ENCODE measurements at places on chromosomes 16 and 17.

DNA sequence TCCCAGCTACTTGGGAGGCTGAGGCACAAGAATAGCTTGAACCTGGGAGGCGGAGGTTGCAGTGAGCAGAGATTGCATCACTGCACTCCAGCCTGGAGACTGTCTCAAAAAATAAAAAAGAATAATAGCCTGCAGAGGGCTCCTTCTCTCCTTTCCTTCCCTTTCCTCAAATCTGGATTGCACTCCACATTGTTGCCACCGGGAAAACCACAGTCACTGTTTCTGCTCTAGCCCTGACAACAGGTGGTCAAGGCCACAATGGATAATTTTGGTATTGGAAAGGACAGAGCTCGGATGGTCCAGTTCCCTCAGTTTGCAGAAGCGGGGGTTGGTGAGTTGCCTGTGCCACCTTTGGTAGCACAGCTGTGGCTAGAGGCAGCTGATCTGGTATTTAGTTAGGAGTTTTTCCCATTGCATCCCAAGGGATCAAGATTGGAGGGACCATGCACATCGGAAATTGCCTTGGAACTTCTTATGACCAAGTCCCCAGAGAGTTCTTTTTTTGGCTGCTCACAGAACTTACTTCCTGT is 44.7 kb upstream of the PRSS54 start:
- no peak for DNase-seq

DNA sequence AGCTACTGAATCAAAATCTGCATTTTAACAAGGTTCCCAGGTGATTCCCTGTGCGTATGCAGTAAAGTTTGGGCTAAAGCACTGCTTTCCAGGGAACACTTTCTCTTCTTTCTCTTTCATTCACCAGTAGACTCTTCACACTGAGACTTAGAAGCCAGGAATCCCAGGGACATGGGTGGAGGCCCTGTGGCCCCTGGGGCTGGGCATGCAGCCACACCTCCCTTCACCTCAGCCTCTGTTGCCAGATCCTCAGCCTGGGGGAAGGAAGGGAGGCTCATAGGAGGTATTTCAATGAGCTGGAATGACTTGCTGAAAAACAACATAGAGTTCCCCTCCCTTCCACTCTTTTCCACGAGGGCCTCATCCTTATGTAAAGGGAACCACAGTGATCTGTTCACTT is 1.2 kb downstream of the G6PC3 start:
- no peak for DNase-seq

DNA sequence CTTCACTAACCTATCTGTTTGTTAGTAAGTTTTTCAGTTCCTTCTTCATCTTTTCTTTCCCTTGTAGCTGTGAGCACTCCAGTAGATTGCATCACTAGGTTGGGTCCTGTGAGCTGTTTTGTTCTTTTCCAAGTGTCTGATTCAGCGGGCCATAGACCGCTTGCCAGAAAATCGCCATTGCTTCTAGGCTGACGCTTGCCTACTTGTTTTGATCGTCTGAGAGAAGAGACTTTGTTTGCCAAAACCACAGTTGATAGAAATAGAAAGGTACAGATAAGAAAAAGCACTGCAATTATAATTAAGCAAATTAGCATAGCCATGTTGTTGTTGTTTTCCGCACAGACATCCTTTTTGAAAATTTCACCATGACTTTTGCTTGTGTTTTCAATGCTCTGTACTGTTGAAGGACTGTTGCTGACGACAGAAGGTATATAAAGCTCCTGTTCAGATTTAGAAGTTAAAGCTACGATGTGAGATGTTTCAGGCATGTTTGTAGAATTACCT is 3.1 kb downstream of the EVI2A start:
- no peak for DNase-seq

DNA sequence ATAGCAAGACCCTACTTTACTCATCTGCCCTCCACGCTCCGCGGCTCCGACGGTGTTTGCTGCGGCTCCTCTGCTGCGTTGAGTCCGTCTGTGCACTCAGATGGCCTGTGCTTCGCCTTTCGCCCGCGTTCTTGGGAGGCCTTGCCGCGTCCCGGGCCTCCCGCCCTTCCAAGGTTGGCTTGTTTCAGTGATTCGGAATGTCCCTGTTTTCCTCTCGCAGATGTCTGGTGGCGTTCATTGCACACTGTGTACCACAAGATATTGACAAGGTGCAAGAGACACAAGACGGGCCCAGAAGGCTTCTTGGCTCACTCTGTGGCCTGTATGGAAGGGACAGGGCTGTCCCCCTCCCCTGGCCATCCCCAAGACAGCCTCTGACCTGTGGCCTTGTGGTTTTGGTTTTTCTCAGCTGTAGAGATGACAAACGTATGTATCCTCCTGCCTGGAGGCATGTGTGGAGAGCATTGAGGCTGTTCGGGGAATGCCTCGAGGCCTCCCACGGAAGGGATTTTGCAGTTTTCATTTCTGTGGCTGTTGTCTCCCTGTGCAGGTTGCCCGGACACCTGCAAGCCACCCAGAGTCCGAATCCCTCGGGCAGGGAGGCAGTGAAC is 15.4 kb downstream of the MGRN1 start:
- no peak for DNase-seq

GRCh38 chr16:4477966-4478365 is 1.8 kb downstream of the HMOX2 start:
- no peak for DNase-seq

DNA sequence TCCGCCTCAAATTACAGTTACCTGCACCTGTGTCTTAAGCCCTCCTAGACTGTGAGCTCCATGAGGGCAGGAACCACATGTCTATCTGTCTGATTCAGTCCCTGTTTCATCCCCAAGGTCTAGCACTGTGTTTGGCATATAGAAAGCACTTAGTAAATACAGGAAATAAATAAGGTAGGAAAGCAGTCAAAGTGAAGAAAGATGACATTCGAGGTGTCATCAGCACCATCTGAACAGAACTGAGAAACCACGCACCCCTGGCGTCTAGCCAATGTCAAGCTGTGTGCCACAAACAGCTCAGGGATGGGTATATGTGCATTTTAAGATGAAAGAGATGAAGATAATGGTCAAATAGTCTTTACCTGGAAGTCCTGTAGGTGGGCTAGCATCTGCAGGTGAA is 79.6 kb upstream of the ATP2A3 start:
- DNase-seq = no peak

GRCh38 chr16:61798741-61799140 is 237.5 kb downstream of the CDH8 start:
- no peak for DNase-seq

DNA sequence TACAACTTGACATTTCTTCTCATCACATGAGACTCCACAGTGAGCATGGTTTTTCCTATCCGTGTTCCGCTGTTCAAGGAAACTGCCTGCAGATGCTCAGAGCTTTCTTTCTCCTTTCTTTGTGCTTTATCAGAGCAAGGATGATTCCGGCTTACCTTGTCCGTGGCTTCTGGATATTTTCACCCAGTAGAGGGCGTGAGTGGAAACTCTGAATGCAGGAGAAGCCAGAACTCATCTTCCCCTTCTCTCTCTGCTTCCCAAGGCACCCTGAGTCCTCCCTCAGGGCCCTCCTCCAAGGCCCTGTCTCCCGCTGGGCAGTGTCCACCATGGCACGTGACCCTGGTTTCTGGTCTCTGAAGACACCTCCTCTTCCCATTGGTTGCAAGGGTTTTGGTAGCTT is 721.1 kb upstream of the RBFOX1 start:
- DNase-seq = no peak

DNA sequence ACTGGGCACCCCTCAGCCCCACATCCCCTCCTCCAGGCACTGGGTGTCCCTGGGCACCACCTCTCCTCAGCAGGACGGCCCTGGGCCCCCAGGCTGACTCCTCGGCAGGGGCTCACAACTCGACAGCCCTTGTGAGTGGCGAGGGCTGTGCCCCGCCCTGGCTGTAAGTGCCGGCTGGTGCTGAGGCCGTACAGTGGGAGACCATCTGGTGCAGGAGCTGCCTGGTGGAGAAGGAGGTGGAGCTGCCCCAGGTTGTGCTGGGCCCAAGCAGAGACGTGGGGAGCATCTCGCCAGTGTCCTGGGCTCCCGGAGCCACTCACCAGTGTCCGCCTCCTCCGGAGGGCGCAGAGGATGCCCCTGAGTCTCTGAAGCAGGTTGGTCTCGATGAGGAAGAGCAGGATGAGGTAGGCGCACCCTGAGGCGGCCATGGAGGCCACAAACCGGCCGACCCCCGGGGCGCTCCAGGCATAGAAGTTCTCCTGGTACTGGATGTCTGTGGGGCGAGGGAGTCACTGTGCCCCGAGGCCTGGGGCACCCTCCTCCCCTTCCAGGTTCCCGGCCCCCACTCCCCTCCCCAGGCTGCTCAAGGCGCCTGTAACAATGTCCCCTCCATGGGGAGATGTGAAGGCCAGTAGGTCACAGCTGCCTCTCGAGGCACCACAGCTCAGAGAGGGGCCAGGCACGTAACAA is 15.1 kb upstream of the RNPS1 start:
- DNase-seq = no peak

DNA sequence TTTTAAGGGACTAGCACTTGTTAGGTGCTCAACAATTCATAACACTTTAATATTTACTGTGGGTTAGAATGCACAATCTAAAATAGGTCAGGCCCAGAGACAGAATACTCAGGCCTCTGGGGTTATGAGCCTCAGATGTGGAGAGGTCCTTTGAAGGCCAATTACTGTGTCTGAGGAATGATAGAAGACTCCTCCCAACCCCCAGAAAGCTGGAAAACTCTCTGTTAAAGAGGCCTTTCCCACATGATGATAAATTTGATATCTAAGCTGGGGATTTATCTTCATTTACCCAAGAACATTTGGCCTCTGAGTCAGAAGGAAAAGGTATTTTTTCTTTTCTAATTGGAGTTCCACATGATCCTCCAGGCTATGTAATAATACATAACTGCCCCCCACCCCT is 41.1 kb upstream of the MMD start:
- no peak for DNase-seq

GRCh38 chr16:13052431-13052830 is 151.0 kb downstream of the SHISA9 start:
- DNase-seq = no peak

DNA sequence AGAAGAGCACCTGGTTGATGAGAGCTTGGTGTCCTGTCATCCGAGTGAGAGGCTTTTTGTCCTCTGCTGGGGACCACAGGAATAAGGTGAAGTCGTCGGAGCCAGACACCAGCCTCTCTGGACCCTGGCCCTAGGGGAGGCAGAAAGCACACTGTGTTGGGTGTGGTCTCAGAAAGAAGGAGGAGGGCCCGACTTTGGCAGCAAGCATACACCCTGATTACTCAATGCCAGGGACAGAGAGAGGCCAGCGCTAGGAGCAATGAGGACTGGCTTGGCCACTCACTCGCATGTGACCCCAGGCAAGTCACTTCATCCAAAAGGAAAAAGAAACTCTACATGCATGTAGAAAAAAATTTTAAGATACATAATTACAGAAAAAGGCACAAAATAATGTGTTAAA is 6.8 kb downstream of the NLE1 start:
- DNase-seq = no peak

DNA sequence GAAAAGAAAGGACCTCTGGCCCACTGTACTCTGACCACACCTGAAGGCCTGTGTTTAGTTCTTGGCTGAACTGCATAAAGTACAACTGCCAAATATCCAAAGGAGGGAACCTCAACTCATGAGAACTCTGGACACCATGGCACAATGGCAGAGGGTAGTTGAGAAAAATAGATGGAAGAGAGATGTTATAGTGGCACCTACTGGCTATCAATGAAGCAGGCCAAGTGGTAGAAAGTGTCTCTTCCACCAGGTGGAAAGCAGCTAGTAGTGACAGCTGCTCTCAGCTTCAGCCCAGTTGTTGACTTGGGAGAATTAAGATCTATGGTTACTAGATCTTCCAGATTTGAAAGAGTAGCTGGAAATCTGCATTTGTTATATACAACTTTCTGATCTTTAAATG is 3.2 kb downstream of the MED31 start:
- DNase-seq = no peak

DNA sequence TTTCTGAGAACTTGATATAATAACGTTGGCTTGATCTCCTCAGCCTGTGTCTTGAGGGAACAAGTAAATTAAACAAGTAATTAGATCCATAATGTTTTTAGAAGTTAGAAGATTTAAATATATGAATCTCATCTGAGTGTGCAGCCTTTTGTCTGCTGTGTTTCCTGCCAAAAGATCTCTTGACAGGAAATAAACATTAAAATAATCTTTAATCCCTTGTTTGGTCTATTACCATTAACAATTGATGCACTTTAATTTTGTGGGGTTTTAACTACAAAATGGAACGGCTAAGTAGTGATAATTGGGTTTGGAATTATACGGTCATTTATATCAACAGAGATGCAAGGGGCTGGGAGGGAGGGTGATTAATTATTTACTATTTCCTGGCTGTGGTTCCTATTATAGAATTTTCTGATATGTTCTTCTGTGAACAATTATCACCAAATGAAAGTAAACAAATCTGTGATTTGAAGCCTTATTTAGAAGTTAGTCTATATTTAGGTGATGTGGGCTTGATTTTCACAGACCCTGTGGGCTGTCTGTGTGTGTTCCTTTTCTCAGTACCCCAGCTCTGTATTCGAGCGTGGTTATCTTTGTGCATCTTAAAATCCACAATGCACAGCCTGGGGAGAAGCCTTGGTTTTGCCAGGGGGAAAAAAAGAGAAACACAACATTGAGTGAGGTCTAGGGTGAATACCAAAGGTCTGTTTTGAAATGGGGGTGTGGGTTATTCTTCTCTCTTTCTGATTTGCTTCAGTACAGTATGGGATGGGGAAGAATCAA is 556.1 kb downstream of the WWOX start:
- DNase-seq = no peak

GRCh38 chr16:3029491-3030221 is 5.8 kb downstream of the THOC6 start:
- DNase-seq = no peak

DNA sequence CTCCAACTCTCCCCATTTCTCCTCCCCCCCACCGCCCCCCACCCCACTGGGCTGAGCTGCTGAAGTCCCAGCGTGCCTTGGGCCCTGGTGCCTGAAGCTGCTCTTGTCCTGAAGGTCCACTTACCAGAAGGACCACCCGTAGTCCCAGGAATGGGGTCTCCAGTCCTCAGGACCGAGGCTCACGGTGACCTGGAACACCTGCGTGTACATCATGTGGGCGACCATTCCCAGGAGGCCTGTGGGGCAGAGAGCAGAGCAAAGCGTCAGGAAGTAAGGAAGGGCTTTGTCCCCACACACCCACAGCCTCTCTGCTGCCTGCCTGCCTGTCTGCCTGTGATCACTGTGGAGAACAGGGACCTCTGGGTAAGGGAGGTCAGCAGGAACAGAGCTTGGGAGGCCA is 218.7 kb downstream of the GSG1L start:
- no peak for DNase-seq

DNA sequence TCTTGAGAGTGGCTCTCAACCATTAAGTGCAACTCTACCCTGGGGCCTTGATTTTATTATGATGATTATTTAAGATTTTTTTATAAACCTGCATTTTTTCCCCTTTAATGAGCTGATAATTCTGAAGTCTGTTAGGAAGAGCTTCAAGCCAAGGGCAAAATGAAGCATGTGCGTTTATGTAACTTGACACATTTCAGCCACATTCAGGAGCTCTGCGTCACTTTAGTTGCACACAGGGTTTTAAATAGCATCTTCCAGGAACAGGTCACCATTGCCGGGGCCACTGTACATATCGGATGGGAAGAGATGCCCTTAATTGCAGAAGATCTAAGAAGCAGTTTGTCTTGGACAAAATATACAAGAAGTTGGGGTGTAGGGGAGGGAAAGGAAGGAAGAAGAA is 89.6 kb downstream of the BMERB1 start:
- DNase-seq = no peak

All from GM04503 (cell line).